AG10803 (cell line): ENCODE measurements at places on chromosomes 1 and 21.

GRCh38 chr1:222713091-222713961 is 962 bp downstream of the BROX start:
- DNase-seq, result peak; percentile 96

DNA sequence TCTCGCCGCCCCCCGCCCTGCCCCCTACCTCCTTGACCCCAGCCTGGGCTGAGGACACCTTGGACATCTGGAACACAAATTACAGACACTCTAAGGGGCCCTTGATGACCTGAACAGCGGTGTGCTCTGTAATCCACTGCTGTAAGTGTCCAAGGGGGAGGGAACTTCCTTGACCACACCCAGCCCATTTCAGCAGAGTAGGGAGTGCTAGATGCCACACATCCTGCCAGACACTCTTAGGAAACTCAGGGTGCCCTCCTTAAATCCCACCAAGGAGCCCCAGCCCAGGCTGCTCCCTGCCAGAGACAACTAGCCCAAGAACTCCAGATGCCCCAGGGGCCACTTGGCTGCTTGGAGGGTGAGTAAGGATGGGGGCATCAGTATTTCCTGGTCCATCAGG is 282.2 kb downstream of the RRAGC start:
- DNase-seq, result no peak

- DNase-seq, result no peak
These were observed 1483.5 kb downstream of the MRPL39 start for GRCh38 chr21:24123785-24124184.

DNA sequence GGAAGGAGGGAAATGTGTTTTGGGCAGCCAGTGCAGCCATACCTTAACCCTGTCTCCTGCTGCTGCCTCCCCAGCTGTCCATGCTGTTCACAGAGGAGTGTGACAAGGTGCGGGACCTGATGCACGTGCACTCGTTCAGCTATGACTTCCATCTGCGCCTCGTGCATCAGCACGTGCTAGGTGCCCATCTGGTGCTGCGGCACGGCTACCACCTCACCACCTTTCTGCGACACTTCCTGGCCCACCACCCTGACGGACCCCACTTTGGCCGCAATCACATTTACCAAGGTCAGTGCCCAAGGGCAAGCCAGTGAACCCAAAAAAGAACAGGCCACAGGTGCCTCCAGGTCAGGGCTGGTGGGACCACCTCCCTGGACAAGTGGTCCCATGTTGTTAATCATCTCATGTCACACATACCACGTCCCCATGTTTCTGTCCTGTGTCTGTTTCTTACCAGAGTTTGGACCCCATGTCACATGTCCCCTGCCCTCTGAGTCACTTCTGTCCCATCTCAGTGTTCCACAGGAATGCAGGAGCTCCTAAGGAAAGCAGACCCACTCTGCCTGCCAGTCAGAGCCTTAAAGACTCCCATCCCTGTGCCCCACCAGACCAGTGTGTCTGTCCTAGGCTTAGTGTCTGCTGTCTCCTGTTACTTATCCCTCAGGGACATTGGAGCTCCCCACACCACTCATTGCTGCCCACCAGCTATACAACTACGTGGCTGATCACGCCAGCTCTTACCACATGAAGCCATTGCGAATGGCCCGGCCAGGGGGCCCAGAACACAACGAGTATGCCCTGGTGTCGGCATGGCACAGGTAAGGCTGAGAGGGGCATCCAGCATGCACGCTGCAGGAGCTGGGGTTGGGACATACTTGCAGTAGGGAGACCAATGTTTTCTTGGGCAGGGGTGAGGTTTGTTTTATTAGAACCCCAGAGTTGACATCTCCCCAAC is 6.6 kb downstream of the HYI start:
- no peak for DNase-seq

- DNase-seq, result peak; percentile 54
These were observed 836 bp downstream of the OLFML3 start for GRCh38 chr1:113980110-113980509.

GRCh38 chr1:85447006-85447943 is 17.7 kb downstream of the DDAH1 start:
- DNase-seq, result peak; percentile 58

- DNase-seq, result peak; percentile 36
These were observed 4.1 kb downstream of the LRRIQ3 start for GRCh38 chr1:74193908-74194307.

DNA sequence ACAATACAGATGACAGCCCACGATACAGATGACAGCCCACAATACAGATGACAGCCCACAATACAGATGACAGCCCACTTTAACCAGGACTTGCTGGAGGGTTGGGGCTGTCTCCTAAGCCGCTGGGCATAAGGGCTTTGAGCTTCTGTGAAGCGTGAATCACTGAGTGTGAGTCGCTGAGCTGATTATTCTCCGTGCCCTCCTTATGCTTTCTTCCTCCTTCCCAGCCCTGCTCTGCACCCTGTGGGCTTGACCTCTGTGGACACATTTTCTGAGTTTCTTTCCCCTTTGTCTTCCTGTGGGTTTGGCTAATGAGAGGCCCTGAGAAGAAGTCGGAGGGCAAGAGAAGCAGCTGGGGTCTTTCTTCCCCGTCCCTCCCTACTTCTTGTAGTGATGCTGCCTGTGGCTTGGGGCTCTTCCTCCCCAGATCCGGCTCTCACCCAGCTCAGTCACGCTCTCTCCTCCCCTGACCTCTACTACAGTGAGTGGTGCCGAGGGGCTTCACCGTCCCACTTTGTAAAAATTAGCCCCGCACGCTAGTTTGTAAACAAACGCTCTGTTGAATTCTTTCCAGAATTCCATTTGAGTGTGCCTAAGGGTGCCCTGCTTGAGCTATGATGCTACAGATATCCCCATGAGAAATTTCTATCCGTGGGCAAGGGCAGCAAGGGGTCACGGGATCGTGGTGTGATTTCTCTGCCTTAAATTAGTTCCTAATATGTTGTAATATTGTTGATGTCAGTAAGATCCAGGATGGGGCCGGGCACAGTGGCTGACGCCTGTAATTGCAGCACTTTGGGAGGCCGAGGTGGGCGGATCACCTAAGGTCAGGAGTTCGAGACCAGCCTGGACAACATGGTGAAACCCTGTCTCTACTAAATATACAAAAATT is 46.4 kb upstream of the SOD1 start:
- DNase-seq, result peak; percentile 2

- DNase-seq, result no peak
These were observed 26.2 kb downstream of the ITPKB start for GRCh38 chr1:226712742-226713419.

DNA sequence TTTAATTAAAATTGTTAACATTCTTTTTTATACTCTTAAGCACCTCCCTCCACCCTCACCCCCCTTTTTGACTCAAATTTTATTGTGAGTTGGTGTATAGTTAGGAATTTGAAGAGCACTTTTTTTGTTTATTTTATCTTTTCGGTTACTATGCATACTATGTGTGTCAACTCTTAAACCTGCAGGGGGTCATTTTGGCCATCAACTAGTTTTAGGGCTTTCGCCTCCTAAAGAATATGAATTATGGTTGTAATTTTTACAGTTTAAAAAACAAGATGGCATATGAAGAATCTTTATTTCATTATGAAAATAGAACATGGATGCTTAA is 9.7 kb downstream of the BACH1 start:
- DNase-seq, result no peak

DNA sequence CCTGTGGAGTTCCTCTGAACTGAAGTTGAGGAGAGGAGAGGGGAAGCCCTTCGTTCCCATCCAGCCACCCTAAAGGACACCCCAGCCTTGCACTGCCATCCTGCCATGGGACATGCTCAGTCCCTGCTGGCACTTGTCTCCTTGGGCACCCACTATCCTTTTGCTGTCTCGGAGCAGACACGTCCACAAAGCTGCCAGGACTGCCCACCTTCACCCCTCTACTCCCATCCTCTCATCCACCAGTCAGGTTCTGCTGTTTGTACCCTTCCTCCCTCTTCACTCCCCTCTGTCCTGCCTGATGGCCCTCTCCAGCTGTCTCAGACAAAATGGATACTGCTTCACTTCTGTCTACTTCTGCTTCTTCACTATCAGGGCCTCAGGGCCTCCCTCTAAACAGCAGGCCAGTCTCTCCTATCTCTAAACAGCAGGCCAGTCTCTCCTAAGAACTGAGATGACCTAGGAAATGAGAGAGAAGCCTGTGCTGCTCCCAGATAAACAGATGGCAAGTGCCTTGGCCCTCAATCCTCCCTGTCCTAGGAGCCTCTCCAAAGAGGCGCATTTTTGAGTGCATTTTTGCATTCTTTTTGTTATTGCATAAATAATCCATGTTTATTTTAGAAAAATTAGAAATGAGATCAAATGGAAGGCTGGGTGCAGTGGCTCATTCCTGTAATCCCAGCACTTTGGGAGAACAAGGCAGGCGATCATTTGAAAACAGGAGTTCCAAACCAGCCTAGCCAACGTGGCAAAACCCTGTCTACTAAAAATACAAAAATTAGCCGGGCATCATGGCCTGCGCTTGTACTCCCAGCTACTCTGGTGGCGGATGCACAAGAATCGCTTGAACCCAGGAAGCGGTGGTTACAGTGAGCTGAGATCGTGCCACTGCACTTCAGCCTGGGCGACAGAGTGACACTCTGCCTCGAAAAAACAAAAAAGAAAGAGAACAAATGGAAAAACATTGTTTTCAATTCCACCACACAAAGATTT is 4.4 kb upstream of the PYCR2 start:
- DNase-seq, result no peak

- DNase-seq, result no peak
These were observed 6.3 kb downstream of the EXTL1 start for GRCh38 chr1:26027716-26028489.

DNA sequence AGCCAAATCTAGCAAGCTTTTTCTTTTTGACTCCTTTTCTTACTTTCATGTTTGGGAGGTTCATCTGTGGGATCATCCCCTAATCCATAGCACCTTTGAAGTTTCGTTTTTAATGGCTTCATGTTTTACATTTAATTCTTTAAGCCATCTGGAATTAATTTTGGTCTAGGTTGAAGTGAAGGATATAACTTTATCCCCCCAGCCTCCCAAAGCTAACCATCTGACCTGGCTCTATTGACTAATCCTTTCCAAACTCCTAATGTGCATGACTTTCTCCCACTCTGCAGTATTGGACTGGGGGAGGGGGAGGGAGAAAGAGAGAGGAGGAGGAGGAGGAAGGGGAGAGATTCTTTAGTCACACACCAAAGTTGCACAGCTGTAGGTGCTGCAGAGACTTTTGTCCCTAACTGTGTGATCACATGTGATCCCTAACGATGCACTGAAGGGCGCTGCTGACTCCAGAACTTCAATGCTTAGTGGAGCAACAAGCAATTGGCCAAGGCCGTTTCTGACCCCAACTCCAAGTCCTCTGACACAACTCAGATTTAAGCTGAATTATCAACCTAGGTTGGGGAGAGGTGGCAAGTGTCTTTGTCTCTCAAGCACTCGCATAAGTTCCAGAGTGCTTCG is 191.6 kb downstream of the HUNK start:
- DNase-seq, result no peak

DNA sequence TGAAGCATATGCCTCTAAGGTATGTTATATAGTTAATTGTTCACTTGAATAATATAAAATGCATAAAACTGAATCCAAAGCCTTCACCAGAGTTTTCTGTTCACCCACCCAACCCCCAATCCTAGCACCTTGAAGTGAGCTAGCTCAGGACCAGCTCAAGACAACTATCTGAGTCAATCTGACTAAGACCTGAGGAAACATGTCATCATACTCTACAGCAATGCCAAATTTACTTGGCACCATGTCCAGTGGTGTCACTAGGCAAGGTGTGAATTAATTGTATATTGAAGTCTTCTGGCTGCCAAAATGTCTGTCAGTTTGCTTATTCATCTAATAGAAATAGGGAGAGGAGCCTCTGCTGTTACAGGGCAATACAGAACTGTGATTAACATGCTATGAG is 3.8 kb downstream of the DNASE2B start:
- no peak for DNase-seq

DNA sequence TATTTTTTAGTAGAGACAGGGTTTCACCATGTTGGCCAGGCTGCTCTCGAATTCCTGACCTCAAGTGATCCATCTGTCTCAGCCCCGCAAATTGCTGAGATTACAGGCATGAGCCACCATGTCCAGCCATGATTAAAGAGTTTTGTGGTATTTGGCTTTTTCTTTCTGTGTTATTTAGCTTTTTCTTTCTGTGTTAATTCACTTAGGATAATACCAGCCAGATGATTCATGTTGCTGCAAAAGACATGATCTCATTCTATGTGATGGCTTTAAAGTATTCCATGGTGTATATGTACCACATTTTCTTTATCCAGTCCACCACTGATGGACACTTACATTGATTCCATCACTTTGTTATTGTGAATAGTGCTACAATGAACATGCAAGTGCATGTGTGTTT is 1135.2 kb downstream of the AMY1C start:
- no peak for DNase-seq

DNA sequence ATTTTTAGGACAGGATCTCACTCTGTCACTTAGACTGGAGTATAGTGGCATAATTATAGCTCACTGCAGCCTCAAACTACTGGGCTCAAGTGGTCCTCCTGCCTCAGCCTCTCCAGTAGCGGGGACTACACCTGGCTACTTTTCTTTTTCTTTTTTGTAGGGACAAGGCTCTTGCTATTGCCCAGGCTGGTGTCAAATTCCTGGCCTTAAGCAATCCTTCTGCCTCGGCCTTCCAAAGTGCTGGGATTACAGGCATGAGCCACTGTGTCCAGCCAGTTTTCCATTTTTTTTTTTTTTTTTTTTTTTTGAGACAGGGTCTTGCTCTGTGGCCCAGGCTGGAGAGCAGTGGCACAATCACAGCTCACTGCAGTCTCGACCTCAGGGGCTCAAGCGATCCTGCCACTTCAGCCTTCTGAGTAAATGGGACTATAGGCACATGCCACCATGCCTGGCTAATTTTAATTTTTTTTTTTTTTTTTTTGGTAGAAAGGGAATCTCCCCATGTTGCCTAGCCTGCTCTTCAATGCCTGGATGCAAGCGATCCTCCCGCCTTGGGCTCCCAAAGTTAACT is 20.6 kb upstream of the CEP85 start:
- DNase-seq, result no peak

- DNase-seq, result peak; percentile 88
These were observed 48.8 kb downstream of the ARHGEF10L start for GRCh38 chr1:17588048-17588871.

- peak; percentile 17 for DNase-seq
These were observed 16.4 kb downstream of the TCEANC2 start for GRCh38 chr1:54069791-54070170.

DNA sequence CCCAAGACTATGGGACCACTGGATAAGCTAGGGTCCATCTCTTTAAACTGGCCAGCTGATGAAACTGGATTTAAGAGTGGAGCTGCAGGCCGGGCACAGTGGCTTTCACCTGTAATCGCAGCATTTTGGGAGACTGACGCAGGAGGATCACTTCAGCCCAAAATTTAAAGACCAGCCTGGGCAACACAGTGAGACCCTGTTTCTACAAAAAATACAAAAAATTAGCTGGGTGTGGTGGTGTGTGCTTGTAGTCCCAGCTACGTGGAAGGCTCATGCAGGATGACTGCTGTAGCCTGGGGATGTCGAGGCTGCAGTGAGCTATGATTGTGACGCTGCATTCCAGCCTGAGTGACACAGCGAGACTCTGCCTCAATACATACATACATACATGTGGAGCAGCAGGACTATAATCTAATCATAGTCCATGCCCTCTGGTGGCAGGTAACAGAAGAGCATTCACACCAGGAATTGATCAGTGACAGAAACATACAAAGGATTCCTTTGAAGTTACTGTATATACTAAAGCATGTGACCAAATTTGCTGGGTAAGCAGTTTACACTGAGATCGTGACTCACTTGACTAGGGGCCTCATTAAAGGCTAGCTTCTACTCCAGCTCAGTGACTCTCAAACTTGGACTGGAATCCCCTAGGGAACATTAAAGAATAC is 101.5 kb upstream of the SLFNL1 start:
- DNase-seq, result peak; percentile 89

GRCh38 chr1:78385744-78386462 is 104.9 kb upstream of the PTGFR start:
- no peak for DNase-seq

GRCh38 chr1:89535537-89535936 is 10.9 kb downstream of the LRRC8B start:
- DNase-seq, result no peak
